Vagina (tissue), 2 donors: ENCODE measurements at places on chromosomes 1 and 21.

DNA sequence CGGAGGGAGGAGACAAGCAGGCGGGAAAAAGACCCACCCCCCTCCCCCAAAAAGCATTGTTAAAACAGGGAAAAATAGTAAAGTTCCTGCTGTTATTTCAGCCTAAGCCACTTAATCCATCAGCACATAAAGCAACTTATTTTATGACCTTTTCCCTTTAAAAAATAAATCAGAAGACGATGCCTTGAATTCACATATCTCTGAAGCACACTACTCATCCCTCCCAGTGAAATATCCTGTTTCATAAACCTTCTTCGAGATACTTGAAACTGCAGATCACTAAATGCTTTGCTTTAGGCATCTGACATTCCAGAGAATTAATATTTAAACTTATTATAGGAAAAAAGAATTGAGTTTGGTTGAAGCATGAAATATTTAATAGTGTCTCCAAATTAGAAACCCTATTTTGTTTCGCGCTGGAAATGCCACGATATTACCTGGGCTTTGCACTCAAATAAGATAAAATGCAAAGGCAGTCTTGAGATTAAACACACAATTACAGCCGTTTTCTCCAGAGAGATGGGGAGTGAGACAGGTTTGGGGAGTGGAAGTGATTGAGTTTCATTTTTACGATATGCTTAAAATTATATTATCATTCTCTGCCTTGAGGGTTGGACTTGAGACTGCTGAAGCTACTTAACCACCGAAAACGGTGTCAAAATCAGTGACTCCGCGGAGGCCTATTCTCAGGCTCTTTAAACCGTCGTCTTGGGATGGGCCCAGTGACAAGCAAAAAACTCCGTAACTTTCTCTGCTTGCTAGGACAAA lies 9.3 kb downstream of the GLIS1 start:
- DNase-seq = no peak

DNA sequence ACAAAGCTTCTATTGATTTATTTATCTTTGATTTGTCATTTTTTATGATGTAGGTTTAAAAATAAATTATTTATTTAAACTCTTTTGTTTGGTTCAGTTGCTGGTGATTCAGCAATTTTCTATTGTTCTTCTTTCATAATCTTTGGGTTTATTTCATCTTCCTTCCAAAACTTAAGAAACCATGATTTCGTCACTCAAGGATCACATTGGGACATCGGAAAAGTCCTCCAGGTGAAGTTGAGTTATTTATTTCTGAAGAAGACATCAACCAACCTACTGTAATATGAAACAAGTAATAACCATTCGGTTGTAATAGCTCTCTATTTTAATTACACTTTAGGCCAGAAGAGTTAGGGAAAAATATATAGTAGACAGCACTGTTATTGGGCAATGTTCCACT lies 23.0 kb upstream of the WLS start:
- no peak for DNase-seq

DNA sequence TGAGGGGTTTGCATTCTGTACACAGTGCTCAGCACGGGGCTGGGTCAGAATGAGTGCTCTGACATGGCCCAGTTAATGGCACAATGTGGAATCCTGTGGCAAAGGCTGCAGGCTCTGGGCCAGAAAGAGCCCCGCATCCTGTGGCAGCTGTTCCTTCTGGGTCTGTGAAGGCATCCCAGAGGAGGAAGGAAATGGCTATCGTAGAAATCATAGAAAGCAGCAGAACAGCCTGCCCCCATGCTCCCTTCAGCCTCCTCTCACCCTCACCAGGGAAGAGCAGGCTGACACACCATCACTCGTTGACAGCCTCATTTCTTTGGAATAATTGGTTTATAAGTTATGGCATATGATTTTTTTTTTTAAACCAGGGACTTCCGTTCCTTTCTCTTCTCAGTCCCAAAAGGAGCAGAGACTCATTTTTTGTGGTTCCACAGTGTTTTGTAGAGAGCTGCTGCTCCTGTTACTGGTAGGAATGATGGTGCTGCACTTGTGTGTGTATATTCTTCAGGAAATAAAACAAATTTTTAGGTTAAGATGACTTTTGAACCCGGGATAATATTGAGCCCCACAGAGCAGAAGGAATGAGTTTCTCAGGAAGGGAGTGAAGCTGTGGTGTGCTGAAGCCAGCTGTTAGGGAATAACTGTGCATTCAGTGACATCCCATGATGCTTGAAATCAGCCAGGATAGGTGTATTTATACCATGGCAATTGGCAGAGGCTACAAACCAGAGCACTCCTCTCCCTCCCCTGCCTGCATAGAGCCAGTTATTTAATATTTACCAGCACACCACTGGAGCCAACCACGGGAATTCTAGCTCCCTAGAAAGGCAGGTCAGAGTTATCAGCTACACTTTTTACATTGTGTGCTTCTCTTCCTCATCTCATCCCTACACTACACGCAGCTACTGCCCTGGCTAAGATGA lies 32.0 kb downstream of the PLXNA2 start:
- no peak for DNase-seq

DNA sequence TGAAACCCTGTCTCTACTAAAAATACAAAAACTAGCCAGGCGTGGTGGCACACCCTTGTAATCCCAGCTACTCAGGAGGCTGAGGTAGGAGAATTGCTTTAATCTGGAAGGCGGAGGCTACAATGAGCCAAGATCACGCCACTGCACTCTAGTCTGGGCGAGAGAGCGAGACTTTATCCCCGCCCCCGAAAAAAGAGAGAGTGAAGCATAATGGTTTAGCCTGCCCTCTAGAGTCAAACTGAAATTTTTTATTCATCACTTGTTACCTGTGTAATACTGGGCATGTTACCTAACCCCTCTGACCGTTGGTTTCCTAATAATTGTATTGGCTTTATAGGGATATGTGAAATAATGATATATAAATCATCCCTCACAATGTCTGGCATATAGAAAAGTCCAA lies 18.8 kb downstream of the GPR52 start:
- no peak for DNase-seq

- DNase-seq = no peak
These were observed 55.8 kb downstream of the FBXO2 start for GRCh38 chr1:11598461-11598860.

DNA sequence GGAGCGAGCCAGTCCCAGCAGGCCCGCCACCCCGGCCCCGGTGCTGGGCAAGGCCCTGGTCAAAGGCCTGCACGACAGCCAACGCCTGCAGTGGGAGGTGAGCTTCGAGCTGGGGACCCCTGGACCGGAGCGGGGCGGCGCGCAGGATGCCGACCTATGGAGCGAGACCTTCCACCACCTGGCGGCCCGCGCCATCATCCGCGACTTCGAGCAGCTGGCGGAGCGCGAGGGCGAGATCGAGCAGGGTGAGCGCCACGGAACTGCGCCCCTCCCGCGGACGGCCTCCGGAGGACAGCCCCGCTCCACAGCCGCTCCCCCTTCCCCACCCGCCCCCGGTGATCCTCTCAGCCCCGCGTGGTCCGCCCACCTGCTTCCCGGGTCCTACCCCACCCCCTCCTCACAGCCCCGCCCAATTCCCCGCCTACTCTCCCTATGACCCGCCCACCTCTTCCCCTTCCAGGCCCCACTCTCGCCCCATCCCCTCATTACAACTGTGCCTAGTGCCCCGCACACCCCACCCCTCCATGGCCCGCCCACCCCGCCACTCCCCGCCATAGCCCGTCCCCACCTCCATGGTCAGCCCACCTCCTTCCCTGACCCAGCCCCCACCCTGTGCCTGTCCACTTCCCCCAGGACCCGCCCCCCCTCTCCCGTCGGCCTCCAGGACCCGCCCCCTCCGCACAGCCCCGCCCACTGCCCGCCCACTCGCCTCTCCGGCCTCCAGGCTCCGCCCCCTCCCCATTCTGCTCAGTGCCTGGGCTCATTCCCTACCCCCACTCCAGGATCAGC lies 52.7 kb downstream of the VWA5B1 start:
- no peak for DNase-seq

- DNase-seq = no peak
These were observed 10.9 kb upstream of the TUFT1 start for GRCh38 chr1:151529211-151529702.

- no peak for DNase-seq
These were observed 45.5 kb upstream of the SPOCD1 start for GRCh38 chr1:31861346-31861745.

GRCh38 chr1:59290193-59290949 lies 6.5 kb upstream of the FGGY start:
- DNase-seq = no peak

DNA sequence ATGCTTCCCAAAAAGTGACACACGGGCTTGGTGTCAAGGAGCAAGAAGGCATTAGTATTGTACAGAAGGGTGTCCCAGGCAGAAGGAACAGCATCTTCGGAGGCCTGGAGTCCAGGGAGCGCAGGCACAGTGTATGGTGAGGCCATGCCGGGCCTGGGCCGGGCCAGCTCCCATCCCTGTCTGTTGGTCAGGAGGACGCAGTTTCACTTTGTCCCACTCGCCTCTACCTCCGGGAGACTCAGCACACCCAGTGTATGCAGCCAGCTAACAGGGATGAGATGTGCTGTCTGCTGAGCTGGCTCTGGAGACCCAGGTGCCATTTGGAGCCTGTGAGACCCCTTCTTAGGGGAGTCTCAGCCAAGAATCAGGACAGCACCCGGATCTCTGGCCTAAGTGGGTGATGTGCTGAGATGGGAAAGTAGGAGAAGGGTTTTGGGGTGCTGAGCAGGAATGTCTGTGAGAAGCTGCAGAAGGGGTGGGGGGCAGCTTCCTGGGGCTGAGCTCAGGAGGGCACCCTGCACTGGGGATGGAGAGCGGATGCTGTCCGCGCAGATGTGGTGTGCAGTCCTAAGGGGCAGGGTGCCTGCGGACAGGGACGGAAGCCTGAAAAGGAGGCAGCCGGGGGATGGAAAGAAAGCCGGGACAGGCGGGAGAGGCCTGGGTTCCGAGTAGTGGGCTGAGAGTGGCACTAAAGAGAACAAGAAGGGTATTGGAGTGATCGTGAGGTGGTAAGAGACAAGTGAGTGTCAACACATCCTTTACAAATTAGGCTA lies 25.7 kb downstream of the DMRTB1 start:
- DNase-seq = no peak

GRCh38 chr1:215241451-215241850 lies 158.9 kb downstream of the KCNK2 start:
- no peak for DNase-seq

DNA sequence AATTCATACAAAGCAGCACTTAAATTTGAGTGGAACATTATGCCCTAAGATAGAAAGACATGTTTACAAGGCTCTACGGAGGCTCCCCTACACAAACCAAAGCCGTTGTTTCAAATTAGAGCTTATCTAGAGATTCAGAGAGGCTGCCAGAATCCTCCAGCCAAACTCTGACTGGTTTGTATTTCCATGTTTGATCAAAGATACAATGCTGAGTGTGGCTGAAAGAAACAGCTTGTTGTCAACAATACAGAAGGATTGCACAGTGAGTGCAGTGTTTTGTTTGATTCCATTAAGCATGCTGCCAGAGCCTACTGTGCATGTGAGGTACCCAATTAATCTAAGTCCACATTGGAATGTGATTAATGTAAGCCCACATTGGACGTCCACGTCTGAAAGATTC lies 402.7 kb downstream of the DISC1 start:
- no peak for DNase-seq

- DNase-seq = no peak
These were observed 156.4 kb downstream of the PATJ start for GRCh38 chr1:61898658-61899057.

DNA sequence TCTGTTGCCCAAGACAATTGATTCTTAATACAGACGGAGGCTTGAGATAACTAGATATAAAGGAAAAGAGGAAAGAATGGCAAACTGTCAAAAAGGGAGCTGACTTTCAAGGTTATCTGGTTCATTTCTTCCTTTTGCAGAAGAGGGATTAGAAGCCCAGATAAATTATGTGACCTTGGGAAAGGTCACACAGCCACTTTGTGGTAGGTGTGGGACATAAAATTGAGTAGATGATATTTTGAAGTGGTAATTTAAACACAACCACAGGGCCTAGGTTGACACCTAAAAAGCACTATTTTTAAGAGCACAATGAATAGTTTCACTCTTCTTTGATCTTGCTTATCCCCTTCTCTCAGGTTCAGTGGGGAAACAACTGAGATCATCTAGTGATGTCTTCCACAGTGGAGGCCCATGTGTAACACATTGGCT lies 16.9 kb upstream of the KIAA0040 start:
- DNase-seq = no peak

DNA sequence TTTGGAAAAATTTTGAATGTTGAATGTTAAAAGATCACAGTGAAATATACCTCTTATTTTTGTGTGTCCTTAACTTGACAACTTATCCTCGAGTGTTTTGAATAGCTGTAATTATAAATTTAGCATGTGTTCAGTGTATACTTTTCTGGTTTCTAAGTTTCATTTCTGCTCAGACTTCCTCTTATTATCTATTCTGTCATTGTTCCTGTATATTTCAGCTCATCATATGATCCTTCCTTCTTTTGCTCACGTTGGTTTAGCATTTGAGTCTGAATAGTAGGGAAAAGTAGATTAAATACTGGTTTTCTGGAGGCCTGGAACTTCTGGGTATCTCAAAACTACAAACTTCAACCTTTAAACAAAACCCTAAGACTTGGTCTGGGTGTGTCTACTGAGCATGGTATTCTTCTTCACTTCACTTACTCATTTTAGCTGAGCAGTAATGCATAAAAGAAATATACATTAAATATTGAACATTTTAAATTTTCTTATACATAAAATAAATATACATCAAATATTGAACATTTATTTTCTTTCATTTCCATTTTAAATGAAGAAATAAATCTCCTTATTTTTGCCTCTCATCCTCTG lies 3.3 kb upstream of the ATP6V1G3 start:
- no peak for DNase-seq
